ENCODE measurements at places on chromosomes 1 and 21. TPM values are rescaled to one million over a fixed set of nuclear protein-coding genes. Genes with fewer than 3 reads are reported as not detected.

Gene WNT9A
- 0.99 TPM for total RNA-seq

Gene SPRR1A
- total RNA-seq: not detected

Gene ATP1A1
- 487 TPM for total RNA-seq

Gene PROX1
- 49.5 TPM for total RNA-seq

Gene IGSF9
- 0.18 TPM for total RNA-seq

Gene CELA2A
- total RNA-seq: not detected

Gene LMOD1
- 4.0 TPM for total RNA-seq

Gene TRNP1
- 50.5 TPM for total RNA-seq

Gene HENMT1
- total RNA-seq: 9.7 TPM

Gene SLAMF7
- total RNA-seq: not detected

Gene PPM1J
- 6.0 TPM for total RNA-seq

Gene SPATA6
- total RNA-seq: 25.6 TPM

Gene CBR3
- 6.9 TPM for total RNA-seq

Gene SLC44A5
- 8.9 TPM for total RNA-seq

Gene TIE1
- 26.5 TPM for total RNA-seq

Gene PGBD2
- 3.2 TPM for total RNA-seq

Gene TMEM82
- total RNA-seq: not detected

Gene AP4B1
- total RNA-seq: 38.8 TPM

Gene RNF19B
- total RNA-seq: 21.4 TPM

Gene NR5A2
- total RNA-seq: not detected

Gene COL24A1
- total RNA-seq: 9.8 TPM

Gene CCT3
- 145 TPM for total RNA-seq

Gene SPRR5
- not detected for total RNA-seq

Gene CELSR2
- 204 TPM for total RNA-seq

Gene RRP1B
- 14.9 TPM for total RNA-seq

Measured in dorsolateral prefrontal cortex (tissue), 122 donors.